ENCODE measurements at places on chromosomes 16 and 17.

GRCh38 chr16:11056090-11056992 lies 112.0 kb downstream of the CLEC16A start:
- DNase-seq = no peak

DNA sequence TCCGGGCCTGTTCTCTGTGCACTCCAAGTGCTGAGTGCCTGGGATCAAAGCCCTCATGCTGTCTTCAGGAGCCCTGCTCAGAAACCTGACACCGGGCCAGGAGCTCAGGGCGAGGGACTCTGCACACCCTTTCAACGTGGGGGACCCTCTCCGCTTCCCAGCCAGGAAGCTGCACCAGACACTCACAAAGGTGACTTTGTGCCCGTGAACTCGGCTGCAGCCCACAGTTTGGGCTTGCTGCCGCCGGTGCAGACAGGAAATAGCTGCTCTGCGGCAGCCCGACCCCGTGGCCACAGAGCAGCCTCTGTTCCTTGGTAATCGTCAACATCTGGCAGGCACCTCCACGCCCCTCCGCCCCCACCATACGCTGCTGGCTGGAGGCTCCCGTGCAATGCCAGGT lies 93.4 kb upstream of the METRNL start:
- DNase-seq = no peak

DNA sequence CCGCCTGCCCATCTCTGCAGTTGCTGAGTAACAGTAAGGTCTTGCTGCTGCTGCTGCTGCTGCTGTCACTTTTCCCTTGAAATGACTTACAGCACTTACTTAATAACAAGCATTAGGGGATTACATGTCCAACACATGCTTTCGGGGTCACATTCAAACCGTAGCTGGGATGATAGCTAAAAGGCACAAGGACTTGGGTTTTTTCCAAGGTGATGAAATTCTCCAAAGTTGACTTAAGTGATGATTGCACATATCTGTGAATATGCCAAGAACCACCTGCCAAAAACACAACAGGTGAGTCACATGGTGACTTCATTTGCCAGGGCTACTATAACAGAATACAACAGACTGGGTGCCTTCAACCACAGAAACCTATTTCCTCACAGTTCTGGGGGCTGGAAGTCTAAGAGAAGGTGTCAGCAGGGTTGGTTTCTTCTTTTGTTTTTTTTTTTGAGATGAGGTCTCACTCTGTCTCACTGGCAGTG lies 121.9 kb upstream of the TNRC6C start:
- no peak for DNase-seq

GRCh38 chr16:88920618-88921590 lies 54.4 kb upstream of the PABPN1L start:
- peak; percentile 80 for DNase-seq

DNA sequence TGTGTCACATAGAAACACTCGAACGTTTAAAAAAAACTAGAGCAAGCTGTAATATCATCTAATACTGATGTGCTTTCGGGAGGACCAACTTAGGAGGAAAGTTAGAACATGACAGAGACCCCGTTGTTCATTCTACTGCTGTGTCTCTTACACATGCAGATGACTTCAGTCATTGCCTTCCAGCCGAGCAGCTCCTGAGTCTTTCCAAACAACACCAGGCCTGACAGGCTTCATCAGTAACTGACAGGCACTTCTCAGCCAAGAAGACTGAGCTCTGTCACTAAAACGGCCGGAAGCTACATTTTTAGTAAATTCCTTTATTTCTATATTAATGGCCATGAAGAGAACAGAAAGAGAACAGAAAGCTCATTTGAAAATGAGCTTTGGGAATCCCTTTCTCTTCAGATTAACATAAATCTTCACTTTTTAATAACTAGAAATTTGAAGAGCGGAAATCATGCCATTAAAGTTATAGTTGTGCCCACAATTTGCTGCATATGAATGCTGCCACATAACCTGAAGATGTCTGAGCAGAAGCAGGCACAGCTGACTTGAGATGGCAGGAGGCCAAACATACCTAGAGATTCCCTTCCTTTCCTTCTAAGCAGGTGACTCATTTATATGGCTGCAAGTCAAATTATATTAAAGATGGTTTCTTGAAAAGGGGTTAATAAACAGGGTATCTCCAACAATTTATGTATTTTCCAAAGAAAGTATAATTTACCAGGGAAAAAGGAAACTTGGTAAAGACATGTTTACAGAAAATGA lies 148.9 kb downstream of the ITFG1 start:
- no peak for DNase-seq

- DNase-seq = peak; percentile 41
These were observed 16.3 kb upstream of the MYO15B start for GRCh38 chr17:75571197-75571884.

DNA sequence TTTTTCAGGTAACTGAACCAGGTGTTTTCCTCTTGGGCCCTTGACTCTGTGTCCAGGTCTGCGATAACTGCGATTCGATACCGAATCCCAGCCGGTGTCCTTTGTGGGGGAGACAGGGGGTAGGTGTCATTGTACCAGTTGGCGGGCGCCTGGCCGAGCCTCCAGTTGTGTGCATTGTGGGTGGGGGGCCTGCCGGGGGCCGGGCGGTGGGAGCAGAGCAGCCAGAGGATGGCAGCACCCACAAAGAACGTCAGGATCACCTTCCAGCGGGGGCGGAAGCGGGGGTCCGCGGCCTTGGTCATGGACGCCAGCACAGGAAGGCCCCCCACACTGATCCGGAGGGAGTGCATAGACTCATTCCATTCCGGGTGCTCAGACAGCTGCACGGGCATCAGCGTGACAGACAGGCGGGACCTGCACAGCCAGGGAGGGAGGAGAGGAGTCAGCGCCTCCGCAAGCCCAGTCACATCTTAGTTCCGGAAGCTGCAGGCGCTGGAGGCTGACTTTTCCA lies 12.3 kb downstream of the CANT1 start:
- DNase-seq = no peak

DNA sequence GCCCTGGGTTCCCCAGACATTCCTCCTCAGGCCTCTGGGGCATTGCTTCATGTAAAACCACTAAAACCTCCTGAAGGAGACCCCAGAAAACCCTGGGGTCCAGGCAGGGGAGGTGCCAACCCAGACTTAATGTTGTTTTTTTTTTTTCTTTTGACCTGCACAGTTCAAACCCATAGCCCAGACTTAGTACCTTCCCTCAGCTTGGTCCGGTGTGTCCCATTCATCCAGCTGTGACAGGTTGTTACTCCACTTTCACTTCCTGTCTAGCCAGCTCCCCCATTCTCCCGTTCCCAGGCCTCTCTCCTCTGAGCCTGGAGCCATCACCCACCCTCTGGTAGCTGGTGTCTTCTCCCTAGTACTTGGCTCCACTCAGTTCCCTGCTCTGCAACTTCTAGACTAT lies 4.8 kb downstream of the CDR2L start:
- no peak for DNase-seq

DNA sequence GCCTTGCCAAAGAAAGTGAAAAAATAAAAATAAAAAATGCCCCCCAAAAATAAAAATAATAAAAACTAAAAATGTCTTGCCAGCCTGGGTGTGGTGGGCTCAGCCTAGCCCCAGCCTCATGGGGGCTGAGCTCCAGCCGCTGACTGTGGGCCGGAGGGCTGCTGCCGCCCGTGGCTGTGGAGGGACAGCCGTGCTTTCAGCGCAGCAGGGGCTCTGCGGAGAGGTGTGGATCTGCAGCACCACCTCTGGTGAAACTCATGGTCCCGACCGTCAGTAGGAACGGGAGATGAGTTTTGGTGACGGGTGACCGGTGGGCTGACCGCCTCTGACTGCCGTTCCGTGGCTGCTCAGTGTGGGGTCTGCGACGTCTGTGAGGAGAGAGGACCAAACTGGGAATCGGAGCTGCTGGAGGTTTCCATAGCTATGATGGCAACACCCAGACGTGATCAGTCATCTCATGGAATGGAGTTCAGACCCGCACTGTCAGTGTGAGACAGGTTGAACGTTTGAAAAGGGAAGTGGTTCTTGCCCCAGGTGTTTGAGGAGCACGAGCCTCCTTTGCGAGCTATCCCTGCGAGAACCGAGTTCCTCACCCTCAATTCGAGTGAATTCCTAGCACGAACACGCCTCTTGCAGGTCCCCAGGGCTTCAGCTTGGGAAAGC lies 12.0 kb upstream of the RPL13 start:
- no peak for DNase-seq

GRCh38 chr16:87601401-87601981 lies 817 bp upstream of the JPH3 start:
- DNase-seq = no peak

DNA sequence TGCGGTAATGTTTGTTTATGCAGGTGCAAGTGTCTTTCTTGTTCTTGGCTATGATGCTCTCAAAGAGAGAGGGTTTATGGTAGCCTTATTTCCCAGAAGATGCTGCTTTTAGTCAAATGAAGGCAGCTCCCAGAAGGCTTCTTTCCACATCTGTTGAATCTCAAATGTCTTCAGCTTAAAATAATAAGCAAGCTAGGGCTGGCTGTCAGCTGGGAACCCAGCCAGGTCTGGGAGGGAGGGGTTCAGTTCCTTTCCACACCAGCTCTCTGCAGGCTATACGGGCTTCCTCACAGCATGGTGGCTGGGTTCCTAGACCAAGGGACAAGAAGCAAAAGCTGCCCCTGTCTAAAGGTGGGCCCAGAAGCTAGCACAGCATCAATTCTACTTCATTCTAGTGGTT lies 47.4 kb upstream of the ATF7IP2 start:
- DNase-seq = no peak

GRCh38 chr16:396199-396598 lies 800 bp upstream of the NME4 start:
- DNase-seq = no peak

- no peak for DNase-seq
These were observed 723.6 kb downstream of the WWOX start for GRCh38 chr16:78823027-78823426.

DNA sequence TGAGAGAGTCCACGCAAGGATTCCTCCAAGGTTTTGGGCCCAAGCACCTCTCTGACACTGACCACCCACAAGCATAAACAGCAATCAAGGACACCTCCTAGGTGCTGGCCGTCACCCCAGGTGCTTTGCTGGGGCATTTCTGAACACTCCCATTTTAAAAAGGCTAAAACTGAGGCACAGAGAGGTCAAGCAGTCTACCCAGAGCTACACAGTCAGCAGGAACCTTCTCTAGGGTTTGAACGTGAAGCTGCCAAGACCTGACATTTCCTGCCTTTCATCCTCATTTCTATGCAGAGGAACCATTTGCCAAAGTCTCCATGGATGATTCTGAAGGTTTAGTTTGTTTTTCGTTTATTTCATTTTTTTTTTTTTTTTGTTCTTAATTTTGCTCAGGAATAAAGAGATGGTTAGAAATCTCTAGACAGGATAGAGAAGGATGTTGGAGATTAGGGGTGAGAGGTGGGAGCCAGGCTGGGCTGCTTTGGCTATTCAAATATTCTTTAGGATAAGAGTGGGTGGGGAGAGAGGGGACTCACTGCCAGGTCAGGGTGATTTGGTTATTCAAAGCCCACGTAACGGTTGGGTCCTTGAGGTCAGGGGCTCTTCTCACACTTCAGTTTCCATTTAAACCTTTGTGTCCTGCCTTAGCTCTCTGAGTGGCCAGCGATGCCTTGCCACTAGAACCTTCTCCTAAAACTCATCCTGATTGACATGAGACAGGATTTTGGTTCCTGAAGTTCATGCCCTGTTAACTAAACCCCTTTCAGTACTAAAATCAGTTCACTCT lies 6.2 kb downstream of the PLCG2 start:
- no peak for DNase-seq

- no peak for DNase-seq
These were observed 1.1 kb downstream of the CACNB1 start for GRCh38 chr17:39196241-39196807.

DNA sequence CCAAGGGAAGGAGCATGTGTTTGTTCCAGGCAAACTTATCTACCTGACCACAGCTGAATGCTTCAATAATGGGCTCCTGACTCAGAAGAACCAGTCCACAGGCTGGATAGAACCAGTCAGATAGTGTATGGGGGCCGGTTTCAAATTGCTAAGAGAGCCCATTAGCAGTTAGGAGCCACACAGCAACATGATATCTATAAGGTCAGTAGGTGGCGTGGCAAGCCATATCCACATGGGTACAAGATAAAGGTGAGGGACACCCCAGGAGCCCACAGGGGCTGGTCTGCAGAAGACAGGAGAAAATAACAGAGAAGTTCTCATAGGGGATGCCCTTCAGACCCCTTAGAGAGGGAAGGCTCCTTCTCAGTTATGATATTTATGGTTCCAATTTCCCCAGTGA lies 31.6 kb upstream of the CDRT15 start:
- DNase-seq = no peak

Data from bone marrow (tissue), 2 donors.